ENCODE measurements at places on chromosomes 1 and 21.
A peak's percentile ranks its signal among the peaks of the same experiment; 100 is the strongest.

- peak; percentile 30 for DNase-seq
Measured at GRCh38 chr1:36966242-36966641, 68.1 kb downstream of the GRIK3 start.

DNA sequence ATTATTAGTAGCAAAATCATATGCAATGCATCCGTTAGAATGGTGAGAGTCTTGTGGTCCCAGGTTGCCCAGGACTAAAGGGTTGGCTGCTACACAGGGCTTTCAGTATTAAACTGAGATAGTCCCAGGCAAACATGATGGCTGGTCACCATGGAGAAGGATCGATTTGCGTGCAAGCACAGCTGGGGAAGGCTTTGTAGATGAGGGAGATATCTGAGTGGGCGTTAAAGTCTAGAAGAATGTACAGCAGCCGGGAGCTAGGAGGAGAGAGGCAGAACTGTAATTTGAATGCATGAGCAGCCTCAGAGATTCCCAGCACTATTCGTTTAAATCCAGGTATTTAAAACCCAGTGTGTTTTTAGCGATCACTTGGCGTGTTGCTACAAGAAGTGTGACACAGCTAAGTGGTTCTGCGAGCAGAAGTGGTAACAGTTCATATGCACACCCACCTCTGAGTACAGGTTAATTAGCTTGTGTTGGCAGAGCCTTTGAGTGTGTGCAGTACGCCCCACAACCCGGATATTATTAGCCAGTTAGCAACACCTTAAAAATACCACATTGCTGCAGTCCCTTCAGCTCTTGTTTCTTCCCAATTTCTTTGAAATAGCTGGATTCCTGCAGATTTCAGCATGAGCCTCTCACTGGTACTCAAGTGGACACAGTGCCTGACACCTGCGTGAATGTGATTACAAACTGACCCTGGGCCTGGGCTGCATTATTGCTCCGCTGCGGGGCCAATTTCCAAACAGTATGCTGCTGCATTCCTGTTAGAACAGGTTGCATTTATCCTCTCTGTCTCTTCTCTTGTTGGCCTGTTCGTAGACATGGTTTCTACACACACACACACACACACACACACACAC is 67.2 kb upstream of the SCAF4 start:
- no peak for DNase-seq

- no peak for DNase-seq
Measured at GRCh38 chr1:200038981-200039848, 11.7 kb downstream of the NR5A2 start.

GRCh38 chr21:16838331-16838730 is 674.5 kb upstream of the CXADR start:
- DNase-seq: no peak

DNA sequence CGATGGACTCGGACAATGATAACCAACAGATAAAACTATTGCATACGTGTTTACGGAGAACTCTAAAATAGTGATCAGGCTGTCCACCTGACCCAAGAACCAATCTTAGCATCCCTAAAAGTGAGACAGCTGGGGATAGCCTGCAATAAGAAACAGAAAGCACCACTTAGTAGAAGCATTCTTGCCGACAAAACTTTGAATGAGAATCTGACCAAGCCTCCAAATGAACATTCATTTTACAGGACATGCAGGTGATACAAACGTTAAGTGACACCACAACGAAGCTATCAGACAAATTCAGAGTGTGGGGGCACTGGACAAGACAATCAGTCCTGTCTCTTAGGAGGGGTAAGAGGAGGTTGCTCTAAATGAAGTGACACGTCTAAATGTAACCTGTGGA is 1.2 kb downstream of the PSMG1 start:
- DNase-seq: peak; percentile 68

GRCh38 chr1:153629971-153630370 is 1.7 kb downstream of the S100A1 start:
- DNase-seq: no peak

- DNase-seq: no peak
Measured at GRCh38 chr1:47565676-47566075, 127.8 kb downstream of the FOXD2 start.

- DNase-seq: no peak
Measured at GRCh38 chr1:240763771-240764170, 151.8 kb upstream of the GREM2 start.

- no peak for DNase-seq
Measured at GRCh38 chr1:93576346-93576745, 105.3 kb downstream of the BCAR3 start.

- no peak for DNase-seq
Measured at GRCh38 chr1:98739762-98740161, 78.2 kb downstream of the SNX7 start.

DNA sequence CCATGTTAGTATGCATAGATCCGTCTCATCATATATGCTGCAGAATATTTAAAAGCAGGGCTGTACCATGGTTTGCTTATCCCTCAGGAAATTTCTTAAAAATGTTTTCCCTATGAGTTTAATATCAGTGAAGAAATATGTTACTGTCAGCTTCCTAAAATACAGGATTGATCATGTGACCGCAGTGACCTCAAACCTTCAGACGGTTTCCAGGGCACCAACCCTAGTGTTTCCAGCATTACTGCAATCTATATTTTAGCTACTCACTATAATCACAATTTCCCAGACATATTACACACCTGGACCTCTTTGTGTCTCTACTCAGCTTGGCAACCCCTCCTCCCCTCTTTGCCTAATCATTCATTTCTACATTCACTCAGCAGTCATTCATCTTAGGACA is 7.7 kb upstream of the SDHB start:
- DNase-seq: no peak

GRCh38 chr1:201298396-201299381 is 15.4 kb downstream of the PKP1 start:
- DNase-seq: no peak

- no peak for DNase-seq
Measured at GRCh38 chr21:46156378-46156645, 933 bp upstream of the FTCD start.

DNA sequence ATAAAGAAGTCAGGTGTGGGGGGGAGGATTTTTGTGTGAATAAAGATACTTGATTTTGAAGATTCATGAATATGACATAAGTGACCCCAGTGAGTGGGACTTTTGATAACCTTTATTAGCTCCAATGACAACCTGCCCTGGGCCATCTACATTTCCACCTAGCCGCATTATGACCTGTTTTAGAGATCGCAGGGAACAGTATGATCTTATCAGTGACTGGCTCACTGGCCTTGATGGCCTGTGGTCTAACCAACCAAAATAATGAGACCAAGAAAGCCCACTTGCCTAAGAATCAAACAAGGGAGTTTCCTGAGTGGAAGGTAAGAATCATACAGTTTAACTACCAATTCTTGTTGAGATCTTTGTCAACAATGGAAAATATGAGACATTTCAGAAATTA is 1.8 kb downstream of the ELAPOR1 start:
- DNase-seq: no peak

DNA sequence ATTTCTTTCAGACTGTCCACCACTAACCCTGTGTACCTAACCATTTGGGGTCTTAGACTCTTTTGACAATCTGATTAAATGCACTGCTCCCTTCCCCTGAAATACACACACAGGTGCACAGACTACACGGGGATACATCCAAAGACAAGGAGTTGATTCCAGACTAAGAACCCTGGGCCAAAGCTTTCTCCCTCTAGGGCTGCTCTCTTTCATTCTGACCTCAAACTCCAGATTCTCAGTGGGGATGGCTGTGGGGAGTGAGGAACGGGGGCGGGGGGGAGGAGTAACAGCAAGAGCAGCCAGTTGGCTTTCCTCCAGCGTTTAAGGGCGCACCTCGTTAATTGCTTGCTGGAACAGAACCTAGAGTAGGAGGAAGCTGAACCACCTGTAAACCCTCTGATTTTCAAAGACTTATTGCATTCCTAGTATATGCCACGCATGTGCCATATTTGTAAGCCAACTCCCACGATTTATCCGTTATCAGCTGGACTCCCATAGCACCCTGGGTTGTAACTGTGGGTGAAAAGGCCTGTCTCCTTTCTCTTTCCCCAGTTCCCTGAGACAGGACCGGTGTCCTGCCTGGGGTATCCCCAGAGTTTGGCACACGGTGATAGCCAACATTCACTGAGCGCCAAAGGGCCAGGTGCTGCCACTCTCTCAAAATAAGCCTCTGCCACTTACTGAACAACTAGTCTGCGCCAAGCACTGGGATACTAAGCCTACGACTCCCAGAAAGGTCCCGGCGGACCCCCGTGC is 920 bp downstream of the MTHFR start:
- peak; percentile 74 for DNase-seq
